ENCODE measurements at places on chromosomes 13 and 19. TPM values are rescaled to one million over a fixed set of nuclear protein-coding genes. Genes with fewer than 3 reads are reported as not detected.

DNA sequence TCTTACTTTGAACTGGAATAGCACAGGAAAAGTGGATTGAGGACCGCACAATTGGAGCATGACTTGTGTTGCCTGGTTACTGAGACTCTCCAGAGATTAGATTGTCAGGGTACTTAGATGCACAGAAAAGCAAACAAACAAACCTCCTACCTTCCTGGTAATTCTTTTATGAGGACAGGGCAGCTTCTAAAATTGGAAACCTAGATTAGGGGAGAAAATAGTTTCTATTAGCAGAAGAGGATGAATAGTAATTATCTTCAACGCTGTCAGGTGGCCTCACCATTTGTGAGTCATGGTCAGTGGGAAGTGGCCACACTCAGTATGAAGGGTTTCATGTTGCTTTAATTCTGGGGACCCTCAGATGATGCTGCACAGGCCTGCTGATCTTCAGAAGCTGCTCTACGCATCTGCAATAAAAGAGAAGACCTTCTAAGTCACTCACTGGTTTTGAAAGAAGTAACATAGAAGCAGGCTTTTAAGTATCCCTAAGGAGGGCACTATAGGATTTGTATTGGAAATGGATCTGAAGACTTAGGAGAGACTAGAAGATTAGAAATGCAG is 106.8 kb downstream of the LACC1 start:
- DNase-seq, result no peak

DNA sequence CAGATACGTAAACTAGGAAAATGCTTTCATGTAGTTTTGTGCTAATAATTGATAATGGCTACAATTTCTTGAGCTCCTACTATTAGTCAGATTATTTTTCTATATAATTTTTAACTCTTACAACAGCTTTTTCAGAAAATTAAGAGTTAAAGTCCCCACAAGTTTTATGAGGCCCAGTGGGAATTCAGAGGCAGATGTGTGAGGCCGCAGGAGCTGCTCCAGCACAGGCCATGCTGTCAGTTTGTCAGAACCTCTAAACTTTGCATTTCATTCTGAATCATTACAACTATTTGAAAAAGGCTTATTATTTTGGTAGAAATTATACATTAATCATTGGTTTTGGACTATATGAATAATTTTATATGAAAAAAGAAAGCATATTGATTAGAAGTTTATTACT is 370.8 kb downstream of the MYO16 start:
- DNase-seq, result no peak

DNA sequence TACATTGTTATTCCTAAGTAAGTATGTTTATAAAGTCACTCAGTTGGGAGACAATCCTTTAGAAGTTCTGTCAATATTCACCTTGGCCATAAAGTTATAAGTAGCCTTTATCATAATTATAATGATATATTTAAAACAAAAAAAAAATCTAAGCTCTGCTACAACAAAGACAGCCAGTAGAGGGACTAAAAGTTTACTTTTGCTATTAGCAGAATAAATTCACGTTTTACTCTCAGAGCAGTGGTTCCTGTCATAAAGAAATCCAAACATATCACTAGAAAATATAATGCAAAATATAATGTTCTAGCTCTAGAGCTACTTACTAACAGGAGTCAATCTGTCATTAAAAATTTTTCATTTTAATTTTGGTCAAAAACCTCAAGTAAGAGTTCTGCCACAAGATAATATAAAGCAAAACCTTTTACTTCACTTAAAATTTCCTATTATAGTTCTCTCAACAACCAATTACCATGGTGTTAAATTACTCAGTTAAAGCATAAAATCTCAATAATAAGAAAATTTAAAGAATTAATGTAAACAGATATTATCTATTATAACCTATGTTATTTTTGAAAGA is 17.7 kb downstream of the INTS6 start:
- DNase-seq, result no peak

- DNase-seq, result no peak
Measured at GRCh38 chr19:4695224-4695731, 25.1 kb upstream of the MYDGF start.

The GNG7 gene
- total RNA-seq, result 11.3 TPM

- no peak for DNase-seq
Measured at GRCh38 chr19:50264483-50265186, 61.2 kb downstream of the MYH14 start.

DNA sequence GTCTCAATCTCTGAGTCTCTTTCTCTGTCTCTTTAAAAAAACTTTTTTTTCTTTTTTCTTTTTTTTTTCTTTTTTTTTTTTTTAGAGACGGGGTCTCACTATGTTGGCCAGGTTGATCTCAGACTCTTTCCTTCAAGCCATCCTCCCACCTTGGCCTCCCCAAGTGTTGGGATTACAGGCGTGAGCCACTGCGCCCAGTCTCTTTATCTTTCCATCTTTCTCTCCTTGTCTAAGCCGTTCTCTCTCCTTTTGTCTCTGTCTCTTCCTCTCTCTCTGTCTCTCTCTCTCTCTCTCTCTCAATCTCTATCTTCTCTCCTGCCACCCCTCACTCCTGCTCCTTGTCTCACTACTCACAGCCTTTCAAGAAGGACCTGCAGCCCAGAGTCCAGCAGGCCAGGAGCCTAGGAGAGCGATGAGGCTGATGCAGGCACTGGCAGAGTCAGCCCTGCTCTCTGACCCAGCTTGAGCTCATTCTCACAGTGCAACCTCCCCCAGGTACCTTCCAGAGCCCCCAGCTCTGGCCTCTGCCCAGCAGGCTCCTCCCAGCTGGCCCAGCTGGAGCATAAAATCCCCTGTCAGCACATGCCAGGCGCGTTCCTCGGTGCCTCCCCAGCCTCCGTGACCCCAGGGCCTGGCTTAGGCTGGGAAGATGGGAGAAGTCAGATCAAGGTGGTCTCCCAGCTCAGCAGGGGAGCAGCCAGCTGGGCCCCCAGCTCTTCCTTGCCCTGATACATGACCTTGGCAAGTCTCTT is at the start of gene NPHS1:
NPHS1 (minus strand) TSS at position 476 of the 752 bp plus-strand sequence. CDS start 667 bp downstream, outside the sequence.
- no peak for DNase-seq

GRCh38 chr13:37769545-37769944 is 100.0 kb downstream of the TRPC4 start:
- DNase-seq, result no peak

GRCh38 chr13:84917252-84917878 is 881.9 kb downstream of the SLITRK6 start:
- no peak for DNase-seq

DNA sequence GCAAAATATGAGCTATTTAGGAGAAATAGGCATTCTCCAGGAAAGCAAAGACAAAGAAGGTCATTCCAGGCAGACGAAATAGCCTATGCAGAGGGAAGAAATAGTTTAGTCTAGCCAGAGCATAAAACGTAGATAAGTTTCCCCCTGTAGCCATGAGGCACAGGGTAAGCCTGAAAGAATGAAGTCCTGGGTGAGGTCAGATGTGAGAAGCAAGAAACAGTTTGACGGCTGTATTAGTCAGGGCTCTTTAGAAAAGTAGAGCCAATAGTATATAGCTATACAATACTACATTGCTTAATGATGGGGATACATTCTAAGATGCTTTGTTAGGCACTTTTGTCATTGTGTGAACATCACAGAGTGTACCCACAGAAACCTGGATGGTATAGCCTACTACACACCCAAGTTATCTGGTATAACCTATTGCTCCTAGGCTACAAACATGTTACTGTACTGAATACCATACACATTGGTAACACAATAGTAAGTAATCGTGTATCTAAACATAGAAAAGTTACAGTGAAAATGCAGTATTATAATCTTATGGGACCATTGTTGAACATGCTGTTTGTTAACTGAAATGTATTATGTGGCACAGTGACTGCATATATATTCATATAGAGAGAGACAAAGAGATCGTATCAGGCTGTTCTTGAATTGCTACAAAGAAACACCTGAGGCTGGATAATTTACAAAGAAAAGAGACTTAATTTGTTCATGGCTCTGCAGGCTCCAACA is 59.3 kb upstream of the WDFY2 start:
- no peak for DNase-seq

The NKPD1 gene
- total RNA-seq, result 0.53 TPM

- DNase-seq, result no peak
Measured at GRCh38 chr13:20411638-20412342, 113.9 kb downstream of the CRYL1 start.

The NALCN gene
- 0.12 TPM for total RNA-seq

DNA sequence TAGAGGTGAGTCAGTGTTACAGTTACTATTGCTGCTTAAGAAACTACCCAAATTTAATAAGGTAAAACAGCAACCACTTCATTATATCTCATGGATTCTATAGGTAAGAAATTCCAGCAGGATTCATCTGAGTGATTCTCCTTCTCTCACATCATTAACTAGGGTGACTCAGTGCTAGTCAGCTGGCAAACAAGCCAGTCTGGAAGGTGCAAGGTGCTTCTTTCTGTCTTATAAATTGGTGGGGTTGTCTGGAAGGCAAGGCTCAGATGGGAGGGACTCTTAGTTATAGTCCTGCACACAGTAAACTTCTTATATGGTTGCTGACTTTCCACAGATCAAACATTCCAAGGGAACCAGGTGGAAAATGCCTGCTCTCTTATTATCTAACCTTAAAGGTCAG is 484.5 kb downstream of the GPC5 start:
- DNase-seq, result no peak

DNA sequence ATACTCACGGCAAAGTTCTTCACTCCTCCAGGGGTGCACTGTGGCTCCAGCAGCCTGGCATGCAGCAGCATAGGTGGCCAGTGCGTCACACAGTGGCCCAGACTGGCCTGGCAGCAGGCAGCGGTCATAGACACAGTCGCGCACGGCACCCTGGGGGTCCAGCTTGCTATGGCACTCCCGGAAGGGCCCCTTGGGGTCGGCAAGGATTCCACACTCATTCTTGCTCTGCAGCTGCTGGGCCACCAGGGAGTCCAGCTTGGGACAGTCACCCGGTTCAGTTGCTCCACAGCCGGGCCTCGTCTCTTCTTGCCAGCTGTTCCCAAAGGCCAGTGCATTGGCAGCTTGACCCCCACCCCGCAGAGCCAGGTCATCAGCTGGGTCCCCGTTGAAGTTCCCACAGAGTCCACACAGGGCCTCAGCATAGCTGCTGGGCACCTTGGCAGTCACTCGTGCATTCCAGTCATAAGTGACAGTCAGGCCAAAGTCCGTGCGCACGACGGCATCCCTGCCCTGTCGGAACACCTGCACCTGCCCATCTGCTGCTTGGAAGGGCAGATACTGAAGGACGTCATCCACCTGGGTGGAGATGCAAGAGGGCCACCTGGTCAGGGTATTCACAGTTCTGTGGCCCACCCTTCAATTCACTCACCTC is 20.6 kb downstream of the FCGBP start:
- DNase-seq, result no peak

DNA sequence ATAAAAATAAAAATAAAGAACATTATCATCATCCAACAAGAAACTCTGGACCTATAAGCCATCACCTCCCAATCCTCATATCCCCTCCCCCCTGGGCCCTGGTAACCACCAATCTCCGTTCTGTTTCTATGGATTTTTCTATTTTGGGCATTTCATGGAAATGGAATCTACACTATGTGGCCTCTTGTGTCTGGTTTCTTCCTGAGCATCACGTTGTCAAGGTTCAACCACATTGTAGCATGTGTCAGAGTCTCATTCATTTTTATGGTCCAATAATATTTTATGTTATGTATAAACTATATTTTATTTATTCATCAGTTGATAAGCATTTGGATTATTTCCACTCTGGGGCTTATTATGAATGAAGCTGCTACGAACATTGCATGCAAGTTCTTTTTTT is 26.9 kb downstream of the SULT2B1 start:
- no peak for DNase-seq

DNA sequence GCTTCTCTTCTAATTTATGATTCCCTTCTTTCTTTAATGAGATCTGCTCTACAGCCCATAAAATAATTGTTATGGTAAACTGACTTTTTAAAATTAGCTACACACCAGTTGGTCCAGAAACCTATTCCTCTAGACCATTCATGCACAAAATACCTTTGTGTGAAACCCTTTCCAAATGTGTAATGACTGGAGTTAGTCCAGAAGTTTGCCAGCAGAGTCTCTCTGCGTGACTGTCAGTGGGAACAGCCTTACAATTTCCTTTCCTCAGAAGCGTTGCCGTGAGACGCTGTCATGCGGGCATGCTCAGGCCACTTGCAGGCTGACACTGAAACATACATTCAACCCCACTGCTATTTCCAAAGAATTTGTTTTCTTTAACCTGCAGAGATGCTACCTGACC is 965.2 kb downstream of the PCDH9 start:
- DNase-seq, result no peak

DNA sequence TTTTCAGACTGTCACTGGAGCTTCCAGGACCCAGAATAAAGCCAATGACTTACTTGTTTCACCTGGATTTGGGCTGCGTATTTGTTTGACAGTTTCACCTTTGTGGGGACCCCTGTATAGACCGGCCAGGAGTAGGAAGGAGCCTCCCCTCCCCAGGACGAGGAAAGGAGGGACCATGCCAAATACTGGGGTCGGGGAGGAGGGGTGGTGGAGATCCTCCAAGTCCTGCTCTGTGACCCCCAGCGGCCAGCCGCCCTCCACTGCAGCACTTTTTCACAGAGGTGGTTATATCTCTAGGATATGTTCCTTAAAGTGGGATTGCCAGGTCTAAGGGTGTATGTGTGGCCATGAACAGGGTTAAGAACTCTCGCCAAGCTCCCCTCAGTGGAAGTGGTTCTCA is 25.7 kb upstream of the ZNF492 start:
- DNase-seq, result no peak

DNA sequence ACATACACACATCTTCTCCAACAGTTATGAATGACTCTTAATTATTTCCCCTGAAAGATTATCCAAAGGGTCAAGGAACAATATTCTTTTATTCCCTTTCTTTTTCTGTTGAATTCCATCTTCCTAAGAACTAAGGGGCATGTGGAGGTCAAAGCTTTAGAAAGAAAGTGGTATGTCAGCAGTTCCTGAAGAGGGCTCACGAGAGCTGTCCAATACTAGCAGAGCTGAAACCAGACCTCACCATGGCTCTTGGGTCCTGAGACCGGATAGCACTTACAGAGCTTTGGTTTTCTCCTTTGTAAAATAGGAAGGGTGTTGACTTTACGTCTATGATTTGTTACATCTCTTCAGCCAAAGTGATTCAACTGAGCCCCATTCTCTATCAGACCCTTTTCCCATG is 109.8 kb upstream of the FREM2 start:
- DNase-seq, result no peak

- no peak for DNase-seq
Measured at GRCh38 chr19:18488403-18488723, 33.5 kb downstream of the ELL start.

The CEACAM1 gene
- total RNA-seq, result 0.69 TPM

The KRTDAP gene
- total RNA-seq, result 1.6 TPM

The TMPRSS9 gene
- not detected for total RNA-seq

The PLK5 gene
- 0.38 TPM for total RNA-seq

DNA sequence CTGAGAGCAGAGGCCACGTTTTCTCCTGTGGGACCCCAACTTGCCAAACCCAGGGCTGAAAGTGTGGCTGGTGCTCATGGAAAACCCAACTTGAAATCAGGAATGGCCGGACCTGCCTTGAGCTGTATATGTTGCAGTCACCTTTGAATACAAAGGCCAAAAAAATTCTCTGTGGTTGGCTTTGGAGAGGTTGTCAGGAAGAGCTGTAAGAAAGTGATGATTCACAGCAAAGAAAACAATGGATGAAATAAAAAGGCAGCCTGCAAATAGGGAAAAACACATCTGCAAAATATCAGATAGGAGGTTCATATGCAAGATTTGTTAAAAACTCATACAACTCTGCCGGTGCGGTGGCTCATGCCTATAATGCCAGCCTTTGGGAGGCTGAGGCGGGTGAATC is 715.8 kb downstream of the UQCRFS1 start:
- no peak for DNase-seq

- DNase-seq, result no peak
Measured at GRCh38 chr13:38384171-38384570, 34.5 kb downstream of the UFM1 start.

- no peak for DNase-seq
Measured at GRCh38 chr19:49513746-49514118, 1.3 kb downstream of the FCGRT start.

- no peak for DNase-seq
Measured at GRCh38 chr13:32035716-32036115, 4.1 kb downstream of the FRY start.
